Pancreas (tissue), 10 donors: ENCODE measurements at places on chromosomes 1 and 21.

DNA sequence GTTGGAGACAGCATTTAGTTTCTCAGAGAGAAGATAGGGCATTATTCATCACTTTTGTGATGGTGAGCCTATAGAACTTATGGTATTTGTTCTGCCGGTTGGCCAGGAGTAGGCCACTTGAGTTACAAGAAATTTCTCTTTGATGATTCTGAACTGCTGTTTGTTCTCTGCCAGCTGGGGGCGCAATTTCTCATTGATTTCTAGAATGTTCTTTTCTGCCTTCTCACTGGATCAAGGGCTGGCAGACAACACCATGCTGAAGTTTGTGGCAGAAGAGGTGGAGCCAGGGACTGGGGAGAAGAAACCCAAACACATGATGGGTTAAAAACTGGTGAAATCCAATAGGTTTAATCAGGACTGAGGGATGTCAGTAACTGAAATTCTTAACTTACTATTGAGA is 360.6 kb downstream of the FAM72C start:
- DNase-seq = no peak

- no peak for DNase-seq
Observed at GRCh38 chr1:210937846-210938245, 196.1 kb downstream of the KCNH1 start.

DNA sequence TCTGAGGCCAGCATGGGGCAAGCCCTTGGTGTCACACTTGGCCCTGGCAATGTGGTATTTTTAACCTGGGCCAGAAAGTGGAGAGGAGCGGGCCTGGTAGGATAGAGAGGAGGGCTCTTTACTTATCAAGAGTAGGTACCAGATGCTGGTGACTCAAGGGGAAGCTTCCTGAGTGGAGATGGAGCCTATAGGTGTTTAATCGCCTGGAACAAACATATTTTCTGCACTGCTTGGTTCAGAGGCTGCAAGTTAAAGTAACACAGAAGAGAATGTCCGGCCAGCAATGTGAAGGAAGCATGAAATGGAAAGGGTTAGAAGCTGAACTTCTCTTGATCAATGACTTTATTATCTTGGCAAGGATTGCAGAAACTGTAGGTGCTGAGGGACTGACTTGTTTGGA is 74.3 kb downstream of the DDR2 start:
- no peak for DNase-seq

GRCh38 chr21:30193201-30193600 is 22.7 kb downstream of the CLDN8 start:
- no peak for DNase-seq
